ENCODE measurements at places on chromosomes 1 and 21.

- no peak for DNase-seq
Measured at GRCh38 chr1:243596431-243597062, 253.5 kb downstream of the AKT3 start.

- no peak for DNase-seq
Measured at GRCh38 chr1:183894290-183894565, 89.3 kb downstream of the RGL1 start.

GRCh38 chr1:61420909-61421835 lies 303.8 kb downstream of the TM2D1 start:
- DNase-seq, result no peak

DNA sequence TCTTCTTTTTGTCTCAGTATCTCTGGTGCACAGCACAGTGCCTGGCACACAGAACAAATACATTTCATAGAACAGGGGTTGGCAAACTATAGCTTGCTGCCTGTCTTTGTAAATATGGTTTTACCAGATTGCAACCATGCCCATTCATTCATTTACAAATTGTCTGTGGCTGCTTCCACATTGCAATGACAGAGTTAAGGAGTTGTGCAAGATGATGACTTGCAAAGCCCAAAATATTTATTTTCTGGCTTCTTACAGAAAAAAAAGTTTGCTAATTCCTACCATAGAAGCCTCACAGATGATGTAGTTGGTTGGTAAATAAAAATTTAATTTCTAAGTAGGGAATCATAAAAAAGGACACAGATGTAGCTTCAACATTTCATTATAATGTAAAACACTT lies 11.2 kb upstream of the HMGB4 start:
- DNase-seq, result no peak

DNA sequence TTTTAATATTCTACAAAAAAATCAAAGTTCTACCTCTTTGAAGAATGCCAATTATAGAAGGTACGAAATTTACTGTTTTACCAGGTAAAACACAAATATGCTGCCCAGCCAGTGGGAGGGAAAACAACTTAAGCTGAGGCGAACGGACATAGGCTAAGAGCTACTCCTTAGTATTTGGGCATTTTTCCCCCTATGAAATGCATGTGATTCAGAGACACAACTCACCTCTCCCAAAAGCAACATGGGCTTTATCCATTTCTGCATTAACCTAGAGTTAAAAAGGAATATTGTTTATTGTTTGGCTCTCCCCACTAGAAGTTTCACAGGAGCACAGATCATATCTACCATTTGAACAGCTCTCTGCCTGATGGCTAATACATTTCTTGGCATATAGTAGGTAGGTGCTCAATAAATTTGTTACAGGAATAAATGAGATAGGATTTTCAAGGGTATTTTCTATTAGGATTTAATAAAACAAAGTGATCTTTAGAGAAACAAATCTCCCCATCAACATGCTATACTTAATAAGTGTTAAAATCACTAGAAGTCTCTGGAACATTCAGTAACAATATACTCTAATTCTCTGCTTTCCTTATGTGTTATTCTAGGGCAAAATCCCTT lies 2.4 kb upstream of the SORT1 start:
- DNase-seq, result no peak

DNA sequence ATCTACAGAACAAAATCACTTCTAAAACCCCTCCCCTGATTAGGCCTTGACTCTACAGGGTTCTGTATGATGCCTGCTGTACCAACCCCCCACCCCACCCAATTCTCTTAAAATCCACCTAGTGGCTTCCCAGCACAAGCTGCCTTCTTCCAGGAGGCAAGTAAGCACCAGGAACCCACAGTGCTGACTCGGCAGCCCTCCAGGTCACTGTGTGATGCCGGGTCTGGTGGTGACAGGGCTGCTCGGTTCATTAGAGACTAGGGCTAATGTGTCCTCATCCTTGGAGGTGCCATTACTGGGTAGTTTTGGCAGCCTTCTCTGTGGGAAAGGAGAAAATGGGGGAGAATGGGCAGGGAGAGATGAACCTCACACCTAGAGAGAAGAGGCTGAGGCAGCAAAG lies 363.5 kb downstream of the PTPRU start:
- DNase-seq, result no peak

DNA sequence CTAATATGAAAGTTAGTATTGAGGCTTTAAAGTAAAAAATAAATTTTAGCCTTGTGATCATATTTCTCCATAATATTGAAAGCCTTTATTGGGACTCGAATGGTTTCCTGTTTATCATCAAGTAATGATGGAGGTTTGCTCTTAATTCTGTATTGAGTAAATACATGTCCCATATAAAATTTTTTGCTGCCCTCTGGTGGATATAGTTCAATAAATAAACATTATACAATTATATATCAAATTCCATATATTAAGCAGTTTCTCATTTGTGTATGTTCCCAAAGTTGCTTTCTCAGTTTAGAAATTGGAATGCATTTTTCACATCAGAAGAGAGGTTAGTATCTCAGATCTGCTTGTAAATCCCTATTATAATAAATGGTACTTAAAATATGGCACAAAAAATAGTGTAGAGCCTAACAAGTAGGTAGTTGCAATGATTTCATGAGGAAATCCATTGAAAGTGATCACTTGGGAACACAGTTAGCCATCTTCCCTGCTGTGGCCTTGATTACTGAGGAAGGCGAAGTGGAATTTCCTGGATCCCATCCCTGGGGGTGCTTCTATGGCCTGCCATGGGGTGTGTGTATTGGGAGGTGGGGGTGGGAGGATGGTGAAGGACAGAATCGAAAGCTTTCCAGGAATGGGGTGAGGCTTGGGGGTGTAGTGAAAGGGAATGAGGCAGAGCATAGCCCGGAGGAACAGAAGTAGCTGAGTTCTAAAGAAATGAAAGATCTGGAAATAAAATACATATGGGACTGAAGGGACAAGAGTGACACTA lies 84.1 kb upstream of the C21orf91 start:
- no peak for DNase-seq

DNA sequence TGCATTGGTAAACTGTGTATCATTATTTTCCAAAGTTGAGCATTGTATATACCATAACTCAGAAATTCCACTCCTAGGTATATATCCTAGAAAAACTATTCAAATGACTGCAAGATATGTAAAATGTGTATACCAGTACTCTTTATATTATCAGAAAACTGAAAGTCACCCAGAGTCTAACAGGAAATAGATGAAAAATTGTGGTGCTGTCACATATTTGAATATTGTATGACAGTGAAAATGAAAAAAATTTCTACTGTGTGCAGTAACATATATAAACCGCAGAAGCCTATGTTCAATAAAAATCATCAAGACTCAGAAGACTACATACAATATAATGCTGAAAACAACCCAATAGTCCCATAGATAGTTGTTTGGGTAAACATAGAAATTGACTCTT lies 74.4 kb upstream of the LYPLAL1 start:
- no peak for DNase-seq

DNA sequence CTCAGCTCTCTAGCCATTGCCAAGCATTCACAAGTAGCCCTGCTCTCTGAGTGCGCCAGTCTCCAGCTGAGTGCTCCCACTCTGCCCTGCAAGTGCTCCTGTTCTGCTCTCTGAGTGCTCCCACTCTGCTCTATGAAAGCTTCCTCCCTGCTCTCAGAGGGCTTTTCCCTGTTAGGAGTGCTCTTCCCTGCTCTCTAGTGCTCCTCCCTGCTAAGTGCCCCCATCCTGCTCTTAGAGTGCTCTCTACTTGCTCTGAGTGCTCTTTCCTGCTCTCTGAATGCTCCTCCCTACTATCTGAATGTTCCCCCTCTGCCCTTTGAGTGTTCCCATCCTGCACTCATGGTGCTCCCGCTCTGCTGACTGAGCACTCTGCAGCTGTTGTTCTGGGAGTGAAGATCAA lies 555.4 kb downstream of the NPHP4 start:
- no peak for DNase-seq

- no peak for DNase-seq
Measured at GRCh38 chr1:212967801-212968200, 17.5 kb downstream of the VASH2 start.

DNA sequence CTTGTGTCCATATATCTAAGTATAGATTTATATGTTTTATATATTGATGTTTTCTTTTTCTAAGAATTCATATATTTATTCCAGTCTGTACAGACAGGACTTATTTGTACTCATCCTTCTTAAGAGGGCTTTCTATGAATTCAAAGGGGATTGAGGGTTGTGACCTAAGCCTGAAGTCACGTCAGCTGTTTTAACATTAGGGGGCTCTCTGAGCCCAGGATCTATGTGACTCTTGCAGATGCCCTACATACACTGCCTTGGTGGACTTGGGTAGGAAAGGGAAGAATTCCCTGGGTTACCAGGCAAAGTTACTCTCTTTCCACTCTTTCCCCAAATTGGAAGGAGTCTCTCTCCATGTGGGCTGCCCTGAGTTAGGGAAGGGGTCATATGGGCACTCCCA lies 283.8 kb upstream of the DAB1 start:
- no peak for DNase-seq

GRCh38 chr1:185627171-185627570 lies 107.0 kb upstream of the HMCN1 start:
- no peak for DNase-seq

GRCh38 chr1:101284021-101284420 lies 47.2 kb downstream of the S1PR1 start:
- DNase-seq, result no peak

- no peak for DNase-seq
Measured at GRCh38 chr1:233005156-233005555, 54.7 kb downstream of the NTPCR start.

DNA sequence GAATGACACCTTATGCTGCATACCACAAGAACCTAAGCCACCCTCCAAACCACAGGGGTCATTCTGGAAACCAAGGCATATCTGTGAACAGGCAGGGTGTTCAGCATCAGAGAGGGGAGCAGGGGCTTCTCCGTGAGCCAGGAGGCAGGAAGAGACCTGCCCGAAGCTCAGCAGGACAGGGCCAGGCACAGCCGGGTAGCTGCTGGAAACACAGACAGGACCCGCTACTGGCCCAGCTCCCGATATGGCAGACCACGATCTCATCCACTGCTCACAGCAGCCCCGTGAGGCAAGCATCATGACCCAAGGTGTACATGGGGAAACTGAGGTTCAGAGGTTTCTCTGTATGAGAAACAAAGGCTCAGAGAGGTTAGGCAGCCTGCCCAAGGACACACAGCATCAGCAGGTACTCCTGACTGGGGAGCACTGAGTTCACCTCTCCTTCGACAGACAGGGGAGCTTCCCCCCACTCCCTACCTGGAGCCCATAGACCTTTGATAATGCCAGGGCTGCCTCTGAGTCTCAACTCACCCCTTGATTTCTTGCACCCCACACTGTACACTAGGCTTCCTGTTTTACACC lies 317.7 kb downstream of the MATN1 start:
- DNase-seq, result no peak

GRCh38 chr1:201140235-201140940 lies 13.4 kb upstream of the ASCL5 start:
- no peak for DNase-seq

- DNase-seq, result no peak
Measured at GRCh38 chr1:34128186-34128889, 36.7 kb downstream of the CSMD2 start.

DNA sequence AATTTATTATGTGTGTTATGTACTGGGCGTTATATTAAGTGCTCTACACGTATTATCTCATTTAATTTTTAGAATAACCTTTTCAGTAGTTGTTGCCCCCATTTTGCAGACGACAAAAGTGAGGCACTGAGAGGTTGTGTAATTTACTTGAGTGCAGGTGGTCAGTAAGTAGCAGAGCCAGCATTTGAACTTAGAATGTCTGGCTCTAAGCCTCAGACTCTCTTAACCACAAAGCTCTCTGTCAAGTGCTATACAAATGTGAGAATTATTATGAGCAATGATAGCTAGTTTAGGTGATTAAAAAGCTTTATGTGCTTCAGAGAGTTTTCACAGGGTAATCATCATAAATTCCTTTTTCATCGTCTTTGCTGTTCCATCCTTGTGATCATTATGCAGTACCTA lies 96.3 kb upstream of the UBE2U start:
- no peak for DNase-seq

DNA sequence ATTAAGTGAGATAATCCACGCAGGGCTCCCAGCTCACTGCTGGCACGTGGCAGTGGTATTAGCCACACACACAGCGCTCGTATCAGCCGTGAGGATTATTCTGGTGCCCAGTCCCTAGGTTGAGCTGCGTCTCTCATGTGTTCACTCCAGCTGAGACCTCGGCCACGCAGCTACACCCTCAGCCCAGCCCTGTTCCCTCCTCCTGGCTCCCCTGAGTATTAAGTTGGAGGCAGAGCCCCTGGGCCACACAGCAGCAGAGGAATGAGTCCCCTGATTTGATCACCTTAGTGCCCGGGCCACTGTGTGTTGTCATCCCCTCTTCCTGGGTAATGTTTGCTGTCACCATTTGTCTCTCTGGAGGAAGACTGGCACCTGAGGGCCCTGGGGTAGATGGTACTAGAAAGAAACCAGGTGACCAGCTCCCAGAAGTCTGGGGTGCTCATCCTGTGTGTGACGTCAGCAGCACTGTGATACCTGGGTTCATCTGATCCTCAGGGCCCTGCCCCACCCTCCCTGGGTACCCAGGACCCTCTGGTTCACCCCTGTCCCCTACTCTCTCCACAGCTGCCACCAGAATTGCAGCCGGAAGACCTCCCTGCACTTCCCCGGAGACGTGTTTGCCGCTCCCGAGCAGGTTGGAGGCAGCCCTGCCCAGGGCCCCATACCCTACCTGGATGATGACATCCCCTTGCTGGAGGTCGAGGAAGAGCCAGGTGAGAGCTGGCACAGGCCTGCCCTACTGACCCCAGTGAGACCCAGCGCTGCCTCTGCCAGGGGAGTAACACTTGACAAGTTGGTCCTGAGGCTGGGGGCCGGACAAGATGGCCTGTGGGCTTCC lies 40.1 kb downstream of the DISP3 start:
- DNase-seq, result no peak

GRCh38 chr1:9886092-9886742 lies 23.9 kb downstream of the CTNNBIP1 start:
- DNase-seq, result no peak

- no peak for DNase-seq
Measured at GRCh38 chr1:231679109-231679508, 52.5 kb downstream of the DISC1 start.

- DNase-seq, result no peak
Measured at GRCh38 chr1:156938813-156939212, 18.4 kb downstream of the LRRC71 start.

- DNase-seq, result no peak
Measured at GRCh38 chr1:160018900-160019299, 12.9 kb downstream of the PIGM start.

DNA sequence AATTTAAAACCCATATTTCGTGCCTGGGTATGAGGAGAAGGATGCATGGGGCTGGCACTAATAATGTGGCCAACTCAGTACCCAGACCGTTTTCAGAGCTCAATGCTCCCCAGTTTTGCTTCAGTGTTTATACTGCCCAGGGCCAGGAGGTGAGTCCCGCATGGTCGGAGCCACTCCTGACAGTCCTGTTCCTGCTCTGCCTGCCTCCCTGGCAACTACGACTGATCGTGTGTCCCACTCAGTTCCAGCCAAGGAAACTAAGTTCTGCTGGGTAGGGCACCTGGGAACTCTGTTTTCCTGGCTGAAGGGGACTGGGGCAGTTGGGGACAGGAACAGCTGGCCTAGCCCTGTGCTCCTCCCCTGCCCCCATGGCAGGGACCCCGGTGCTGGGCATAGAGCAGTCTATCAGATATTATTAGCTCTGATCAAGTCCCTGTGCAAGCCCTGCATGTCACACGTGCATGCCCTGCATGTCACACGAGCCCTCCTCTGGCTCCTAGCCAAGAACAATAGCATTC lies 19.2 kb downstream of the S100A7 start:
- DNase-seq, result no peak
